ENCODE measurements at places on chromosomes 5 and 9.
A peak's percentile ranks its signal among the peaks of the same experiment; 100 is the strongest.

GRCh38 chr5:115477581-115477980, 67.0 kb downstream of the FEM1C start:
- DNase-seq, result no peak

GRCh38 chr5:76782444-76782843, 36.4 kb upstream of the F2RL1 start:
- DNase-seq, result no peak

- no peak for DNase-seq
Observed at GRCh38 chr5:173534031-173534430, 82.4 kb downstream of the BOD1 start.

- DNase-seq, result no peak
Observed at GRCh38 chr5:127702434-127702833, 757 bp upstream of the CCDC192 start.

- no peak for DNase-seq
Observed at GRCh38 chr9:72005451-72005850, 55.0 kb downstream of the C9orf57 start.

GRCh38 chr9:5622016-5622415, 6.9 kb upstream of the RIC1 start:
- DNase-seq, result no peak

DNA sequence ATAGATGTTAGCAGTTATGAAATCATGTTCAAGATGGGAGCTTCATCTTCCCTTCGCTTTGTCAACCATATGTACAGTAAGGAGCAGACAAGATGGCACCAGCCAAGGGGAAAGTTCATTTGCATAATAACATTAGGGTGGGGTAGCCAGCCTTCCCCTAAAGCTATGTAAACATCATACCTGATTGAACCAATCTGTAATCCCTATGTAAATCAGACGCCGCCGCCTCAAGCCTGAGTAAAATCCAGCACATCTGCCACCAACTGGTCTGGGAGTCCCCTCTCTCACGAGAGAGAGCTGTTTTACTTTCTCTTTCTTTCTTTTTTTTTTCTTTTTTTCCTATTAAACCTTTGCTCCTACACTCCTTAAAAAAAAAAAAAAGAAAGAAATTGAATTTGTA, 30.8 kb upstream of the REEP2 start:
- DNase-seq, result peak; percentile 79

GRCh38 chr9:133986774-133987445, 5.2 kb downstream of the VAV2 start:
- DNase-seq, result no peak

DNA sequence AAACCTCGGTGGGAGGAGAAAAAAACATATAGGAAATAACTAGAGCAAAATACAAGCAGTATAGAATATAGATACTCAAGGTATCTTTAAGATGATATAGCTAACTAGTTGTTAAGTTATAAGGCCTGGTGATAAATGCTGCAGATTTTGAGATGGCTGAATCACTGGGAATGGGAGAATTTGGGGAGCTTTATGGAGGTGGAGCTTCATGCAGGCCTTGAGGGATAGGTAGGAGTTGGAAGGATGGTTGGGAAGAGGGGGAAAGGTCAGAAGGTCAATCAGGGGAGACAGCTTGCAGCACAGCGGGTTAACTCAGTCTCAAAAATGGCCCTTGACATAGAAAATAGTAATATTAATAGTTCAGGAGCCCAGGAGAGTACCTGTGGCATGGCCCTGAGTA, 34.8 kb downstream of the RAI14 start:
- no peak for DNase-seq

DNA sequence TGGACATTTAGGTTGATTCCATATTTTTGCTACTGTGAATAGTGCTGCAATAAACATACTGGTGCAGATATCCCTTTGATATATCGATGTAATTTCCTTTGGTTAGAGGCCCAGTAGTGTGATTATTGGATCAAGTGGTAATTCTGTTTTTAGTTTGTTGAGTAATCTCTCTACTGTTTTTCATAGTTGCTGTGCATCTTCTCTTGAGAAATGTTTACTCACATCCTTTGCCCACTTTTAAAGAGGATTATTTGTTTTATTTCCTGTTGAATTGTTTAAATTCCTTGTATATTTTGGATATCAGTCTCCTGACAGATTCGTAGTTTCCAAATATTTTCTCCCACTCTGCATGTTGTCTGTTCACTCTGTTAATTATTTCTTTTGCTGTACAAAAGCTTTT, 352.6 kb upstream of the TARS1 start:
- no peak for DNase-seq

DNA sequence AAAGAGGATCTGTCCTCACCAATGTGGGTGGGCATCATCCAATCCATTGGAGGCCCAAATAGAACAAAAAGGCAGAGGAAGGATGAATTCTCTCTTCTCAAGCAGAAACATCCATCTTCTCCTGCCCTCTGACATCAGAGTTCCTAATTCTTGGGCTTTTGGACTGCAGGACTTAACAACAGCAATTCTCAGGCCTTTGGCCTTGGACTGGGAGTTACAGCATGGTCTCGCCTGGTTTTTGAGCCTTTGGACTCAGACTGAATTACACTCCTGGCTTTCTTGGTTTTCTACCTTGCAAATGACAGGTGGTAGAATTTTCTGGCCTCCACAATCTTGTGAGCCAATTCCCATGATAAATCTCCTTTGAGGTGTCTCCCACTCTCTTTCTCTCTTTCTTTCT, 60.5 kb upstream of the CD180 start:
- DNase-seq, result no peak

DNA sequence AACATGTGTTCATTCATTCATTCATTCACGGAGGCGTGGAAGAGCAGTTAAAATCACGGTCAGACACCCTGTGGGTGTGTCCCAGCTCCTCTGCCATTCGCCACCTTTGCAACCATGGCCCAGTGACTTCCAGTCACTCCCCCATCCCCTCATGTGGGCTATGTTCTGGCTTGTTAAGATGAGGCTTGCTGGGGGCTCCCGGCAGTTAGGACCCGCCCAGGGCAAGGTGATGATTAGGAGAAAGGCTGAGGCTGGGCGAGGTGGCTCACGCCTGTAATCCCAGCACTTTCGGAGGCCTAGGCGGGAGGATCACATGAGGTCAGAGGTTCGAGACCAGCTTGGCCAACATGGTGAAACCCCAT, 24.9 kb upstream of the PTGES start:
- no peak for DNase-seq

Data from BE2C (cell line).